Inflammatory macrophage treated with lipopolysaccharide for 4 hours (primary cell): ENCODE measurements at places on chromosomes 7 and 10.

DNA sequence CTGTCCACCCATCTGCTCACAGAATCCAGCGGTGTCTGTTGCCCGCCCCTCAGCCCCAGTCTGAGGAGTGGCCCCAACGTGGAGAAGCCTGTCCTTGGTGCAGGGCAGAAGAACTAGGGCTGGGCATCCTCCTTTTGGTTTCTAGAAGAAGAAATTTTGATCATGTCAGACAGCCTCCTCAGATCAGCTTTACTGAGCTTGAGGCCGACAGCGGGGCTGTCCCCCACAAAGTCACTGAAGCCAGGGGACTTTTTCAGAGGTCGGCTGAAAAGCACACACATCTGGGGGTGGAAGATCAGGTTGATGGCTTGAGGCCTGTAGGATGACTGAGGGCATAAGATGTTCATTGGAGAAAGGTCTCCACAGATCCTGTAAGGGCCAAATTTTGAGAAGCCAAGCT lies 767.9 kb downstream of the GRID1 start:
- no peak for DNase-seq

DNA sequence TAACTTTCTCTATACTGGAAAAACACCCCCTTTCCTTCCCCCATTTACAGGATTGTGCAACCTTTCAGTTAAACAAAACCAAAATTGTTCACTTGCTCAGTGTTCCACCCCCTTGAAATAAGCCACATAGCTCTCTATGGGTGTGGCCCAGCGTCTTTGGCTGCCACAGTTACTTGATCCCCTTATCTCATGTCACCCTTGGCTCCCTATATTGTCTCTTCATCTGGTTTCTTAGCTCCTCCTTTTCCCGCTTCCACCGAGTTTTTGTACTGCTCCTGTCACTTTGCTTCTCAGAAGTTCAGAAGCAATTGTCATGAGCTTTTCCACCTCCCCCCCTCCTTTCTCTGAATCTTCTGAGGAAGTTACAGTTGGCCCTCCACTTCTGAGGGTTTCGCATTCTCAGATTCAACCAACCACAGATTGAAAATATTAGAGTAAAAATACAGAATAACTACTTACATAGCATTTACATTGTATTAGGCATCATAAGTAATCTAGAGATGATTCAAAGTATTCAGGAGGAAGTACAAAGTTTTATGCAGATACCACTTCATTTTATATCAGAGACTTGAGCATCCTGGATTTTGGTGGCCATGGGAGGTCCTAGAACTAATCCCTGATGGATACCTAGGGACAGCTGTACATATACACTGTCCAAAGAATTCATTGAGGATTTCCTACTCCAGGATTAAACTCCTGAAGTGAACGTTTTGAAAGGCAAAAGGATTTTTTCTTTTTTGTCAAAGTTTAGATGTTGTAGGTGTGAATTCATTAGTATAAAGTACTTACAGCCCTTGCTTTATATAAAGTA lies 60.4 kb downstream of the ADD3 start:
- peak; percentile 65 for DNase-seq

DNA sequence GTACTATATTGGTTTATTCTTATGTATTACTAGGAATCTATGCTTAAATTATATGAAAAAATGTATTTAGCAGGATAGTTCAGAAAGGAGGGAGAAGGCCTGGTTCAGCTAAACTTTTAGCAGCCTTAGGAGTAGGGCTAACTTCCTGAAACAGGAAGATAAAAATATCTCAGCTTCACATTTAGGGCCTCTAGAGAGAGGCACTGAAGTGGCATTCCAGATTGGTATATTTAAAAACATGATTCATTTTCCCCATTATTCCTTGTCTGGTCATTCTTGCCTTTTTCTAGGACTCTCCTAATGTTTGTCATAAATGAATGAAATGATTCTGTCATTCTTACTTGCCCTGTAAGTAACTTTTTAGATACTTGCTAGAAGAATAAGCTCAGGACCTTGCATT lies 63.0 kb upstream of the CYP26C1 start:
- no peak for DNase-seq

DNA sequence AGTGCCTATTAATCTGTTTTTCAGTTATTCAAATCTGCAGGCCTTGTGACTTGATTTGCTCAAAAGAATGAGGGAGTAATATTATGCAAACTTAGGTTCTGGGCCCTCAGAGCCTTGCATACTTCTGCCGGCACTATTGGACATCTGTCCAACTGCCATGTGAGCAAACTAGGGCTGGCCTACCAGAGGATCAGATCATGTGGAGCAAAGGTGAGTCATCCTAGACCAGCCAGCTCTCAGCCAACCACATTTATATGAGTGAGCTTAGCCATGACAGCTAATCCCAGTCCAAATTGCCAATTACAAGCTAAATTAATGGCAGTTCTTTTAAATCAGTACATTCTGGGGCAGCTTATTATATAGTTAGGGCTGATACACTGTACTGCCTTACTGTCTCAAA lies 69.6 kb downstream of the SDHAF3 start:
- no peak for DNase-seq

DNA sequence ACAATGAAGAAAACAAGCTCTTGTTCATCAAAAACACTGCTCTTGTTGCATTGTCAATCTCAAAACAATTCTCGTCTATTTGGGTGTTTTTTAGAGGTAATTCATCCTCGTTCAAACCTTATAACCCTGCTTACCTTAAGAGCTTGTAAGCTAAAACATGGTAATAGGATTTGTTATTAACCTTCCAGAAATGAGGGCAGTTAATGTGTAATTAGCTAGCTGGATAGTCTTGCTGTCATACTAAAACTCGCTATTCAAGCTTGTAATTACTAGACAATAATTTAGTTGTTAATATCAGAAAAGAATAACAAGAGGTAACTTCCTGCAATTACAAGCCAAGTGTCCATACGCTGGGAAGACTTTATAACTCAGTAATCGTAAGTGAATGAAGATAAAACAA lies 101.6 kb downstream of the UBE2H start:
- DNase-seq = no peak

DNA sequence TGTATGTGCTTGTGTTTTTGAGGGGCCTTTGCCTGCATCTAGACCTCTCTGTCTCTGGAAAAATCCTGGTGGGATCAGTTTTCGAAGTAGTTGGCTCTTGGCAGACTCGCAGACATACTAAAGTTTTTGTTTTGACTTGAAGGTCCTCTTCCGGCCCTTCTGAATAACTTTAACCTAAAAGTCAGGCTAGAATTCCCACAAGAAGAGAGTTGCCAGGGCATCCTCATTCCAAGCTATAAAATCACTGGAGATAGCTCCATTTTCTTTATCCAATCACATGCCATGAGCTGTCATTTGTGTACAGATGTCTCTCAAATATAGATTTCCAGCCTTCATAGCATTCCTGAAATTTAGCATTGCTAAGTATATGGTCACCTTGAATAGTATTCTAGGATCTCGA lies 967.8 kb downstream of the LRMDA start:
- DNase-seq = no peak

DNA sequence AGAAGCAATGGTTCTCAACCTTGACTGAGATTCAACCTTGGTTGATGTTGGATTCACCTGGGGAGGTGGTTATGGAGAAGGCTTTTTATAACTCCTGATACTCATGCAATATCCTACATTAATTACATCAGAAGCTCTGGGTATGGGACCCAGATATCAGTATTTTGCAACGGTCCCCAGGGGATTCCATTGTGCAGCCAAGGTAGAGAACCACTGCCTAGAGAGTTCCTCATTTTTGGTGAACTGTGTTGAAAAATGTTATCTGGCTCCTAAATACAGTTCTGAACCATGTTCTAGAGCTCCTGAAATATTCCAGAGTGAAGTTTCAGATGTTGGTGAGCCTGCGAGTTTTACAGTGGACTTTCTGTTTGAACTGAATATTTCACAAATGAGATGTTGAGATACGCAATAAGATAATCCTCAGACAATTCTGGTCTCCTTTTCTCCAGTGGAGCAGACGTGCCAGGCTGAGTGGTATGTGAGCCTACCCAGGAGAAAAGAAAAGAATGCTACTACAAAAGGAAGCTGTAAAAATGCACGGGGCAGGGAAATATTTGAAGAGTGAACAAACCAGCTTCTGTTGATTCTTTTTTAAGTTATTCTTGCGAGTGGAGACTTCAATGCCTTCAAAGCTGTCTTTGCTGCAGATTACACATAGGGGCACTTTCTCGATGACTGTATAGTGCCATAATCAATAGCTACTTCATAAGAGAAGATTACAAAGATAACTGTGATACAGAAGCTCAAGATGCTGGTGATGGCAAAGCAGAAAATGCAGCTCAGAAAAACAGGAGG lies 13.6 kb upstream of the C10orf120 start:
- DNase-seq = no peak

GRCh38 chr7:78413568-78413967 lies 615.0 kb downstream of the PHTF2 start:
- DNase-seq = no peak

GRCh38 chr7:117791877-117792780 lies 81.1 kb downstream of the CTTNBP2 start:
- DNase-seq = peak; percentile 81

DNA sequence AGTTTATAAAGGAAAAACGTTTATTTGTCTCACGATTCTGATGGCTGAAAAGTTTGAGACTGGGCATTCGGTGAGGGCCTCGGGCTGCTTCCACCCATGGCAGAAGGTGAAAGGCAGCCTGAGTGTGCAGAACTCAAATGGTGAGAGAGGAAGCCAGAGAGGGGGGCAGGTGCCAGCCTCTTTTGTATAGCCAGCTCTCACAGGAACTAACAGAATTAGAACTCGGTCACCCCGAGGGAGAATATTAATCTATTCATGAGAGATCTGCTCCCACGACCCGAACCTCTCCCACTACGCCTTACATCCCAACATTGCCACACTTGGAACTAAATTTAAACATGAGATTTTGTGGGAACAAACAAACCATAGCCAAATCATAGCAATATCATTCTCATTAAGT lies 112.6 kb downstream of the ZPBP start:
- no peak for DNase-seq

GRCh38 chr7:6621195-6622133 lies 6.1 kb downstream of the ZNF853 start:
- peak; percentile 21 for DNase-seq

DNA sequence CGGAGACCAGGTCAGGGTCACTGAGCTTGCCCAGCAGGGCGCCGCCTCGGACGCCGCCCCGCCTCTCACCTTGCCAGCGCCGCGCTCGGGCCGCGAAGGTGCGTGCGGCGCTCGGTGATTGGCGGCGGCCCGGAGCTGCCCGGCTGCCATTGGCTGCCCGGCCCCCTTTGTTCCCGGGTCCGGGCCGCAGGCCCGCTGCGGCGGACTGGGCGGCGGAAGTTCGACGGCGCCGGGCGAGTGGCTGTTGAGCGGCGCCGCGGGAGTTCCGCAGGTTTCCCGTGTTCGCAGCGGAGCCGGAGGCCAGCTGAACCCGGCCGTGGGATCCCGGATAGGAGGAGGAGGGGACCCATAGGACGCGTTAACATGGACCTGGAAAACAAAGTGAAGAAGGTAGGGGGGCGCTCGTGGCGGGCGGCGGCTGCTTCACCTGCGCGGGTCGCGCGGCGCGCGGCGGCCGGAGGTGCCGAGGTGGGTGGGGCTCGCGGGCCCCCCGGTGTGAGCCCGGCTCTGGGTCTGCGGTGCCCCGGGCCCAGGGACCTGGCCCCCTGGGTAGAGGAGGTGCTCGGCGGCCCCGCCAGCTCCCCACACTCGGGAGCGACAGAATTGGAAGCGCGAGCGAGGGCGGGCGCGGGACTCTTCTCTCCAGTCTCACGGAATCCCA lies at the start of gene TES:
Gene TES, plus strand, starts transcription at position 195 of the 661 bp plus-strand sequence. Its CDS starts 169 bp downstream, at position 364.
- peak; percentile 75 for DNase-seq

- DNase-seq = no peak
Measured at GRCh38 chr7:67764289-67764688, 767.7 kb downstream of the TYW1 start.

DNA sequence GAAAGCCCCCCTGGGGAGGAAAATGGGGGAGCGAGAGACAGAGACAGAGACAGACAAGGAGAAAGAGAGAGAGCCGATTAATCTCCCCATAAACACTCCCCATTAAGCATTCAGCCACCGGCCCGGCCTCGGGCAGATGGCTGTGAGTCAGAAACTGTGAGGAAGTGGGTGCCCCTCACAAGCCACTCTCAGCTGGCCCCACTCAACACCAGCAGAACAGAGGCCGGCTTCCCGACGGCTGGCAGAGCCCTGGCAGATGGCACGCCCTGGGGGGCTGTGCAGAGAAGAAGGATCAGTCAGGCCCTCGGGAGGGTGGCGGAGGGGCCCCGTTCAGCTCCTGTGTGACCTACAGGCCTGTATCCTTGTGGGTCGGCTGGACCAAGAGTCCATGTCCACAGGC lies 41.2 kb downstream of the CAMK2B start:
- DNase-seq = peak; percentile 15

GRCh38 chr7:14858866-14859265 lies 43.7 kb downstream of the DGKB start:
- no peak for DNase-seq

- DNase-seq = peak; percentile 62
Measured at GRCh38 chr7:100378114-100378755, 4.9 kb downstream of the PILRA start.

DNA sequence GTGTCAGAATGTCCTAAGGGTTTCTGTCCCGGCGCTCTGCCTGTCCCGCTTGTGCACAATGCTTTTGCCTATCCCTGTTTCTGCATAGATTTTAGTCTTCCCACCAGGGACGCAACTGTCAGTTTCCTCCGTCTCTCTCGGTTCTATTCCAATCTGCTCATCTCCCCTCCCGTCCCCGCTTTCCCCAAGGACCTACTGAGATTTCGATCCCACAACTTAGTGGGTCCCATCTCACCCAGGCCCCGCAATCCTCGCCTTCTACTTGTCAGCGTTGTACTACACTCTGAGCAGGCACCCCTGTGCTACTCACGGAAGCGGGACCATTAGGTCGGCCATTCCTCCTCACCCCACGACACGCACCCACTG lies 519 bp upstream of the ZNF655 start:
- DNase-seq = peak; percentile 10

GRCh38 chr7:86431761-86432160 lies 211.9 kb upstream of the GRM3 start:
- DNase-seq = no peak

DNA sequence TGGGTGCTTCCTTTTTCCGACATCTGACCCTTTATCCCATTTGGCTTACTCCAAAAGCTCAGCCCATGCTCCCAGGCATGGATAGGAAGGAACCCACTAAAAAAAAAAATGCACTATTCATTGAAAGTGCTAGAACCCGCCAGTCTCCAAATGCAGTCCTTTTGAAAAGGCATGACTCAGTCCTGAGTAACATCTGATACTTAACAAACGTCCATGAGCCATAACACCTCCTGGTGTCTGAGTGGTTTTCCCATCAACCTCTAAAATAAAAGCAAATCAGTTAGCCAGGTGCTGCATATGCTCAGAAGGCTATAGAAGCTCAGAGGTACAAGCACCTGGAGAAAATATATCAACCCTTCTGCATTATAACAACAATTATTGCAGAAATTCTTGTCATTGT lies 45.0 kb upstream of the CACUL1 start:
- DNase-seq = peak; percentile 40

DNA sequence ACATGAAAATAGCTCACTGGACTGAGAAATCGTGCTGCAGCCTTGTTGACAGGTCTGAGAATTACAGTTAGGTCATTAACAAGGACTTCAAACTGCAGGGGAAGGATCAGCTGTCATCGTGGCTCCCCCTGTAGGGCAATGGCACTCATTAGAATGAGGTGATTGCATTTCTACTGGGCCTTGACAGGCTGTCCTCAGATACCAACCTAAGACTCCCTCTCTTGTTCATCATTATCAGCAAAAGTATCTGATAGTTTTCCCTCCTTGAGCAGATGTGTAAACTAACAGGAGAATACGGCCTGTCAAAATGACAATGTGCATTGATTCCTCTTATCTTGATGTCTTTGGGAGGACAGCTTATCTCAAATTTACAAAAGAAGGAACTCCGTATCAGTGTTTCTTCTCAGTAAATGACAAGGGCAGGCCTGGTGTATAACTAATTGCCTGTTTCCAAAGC lies 648.5 kb upstream of the LRRN3 start:
- no peak for DNase-seq

GRCh38 chr10:71216751-71217265 lies 4.4 kb downstream of the UNC5B start:
- DNase-seq = peak; percentile 47
